ENCODE measurements at places on chromosomes 5 and 9. TPM values are rescaled to one million over a fixed set of nuclear protein-coding genes. Genes with fewer than 3 reads are reported as not detected.

TPRN gene
- 17.1 TPM for total RNA-seq

GRCh38 chr5:177412603-177413233 is 3.4 kb upstream of the F12 start:
- no peaks in the 10 kb centered on the region for H3K36me3 ChIP-seq
- H3K27ac ChIP-seq: no peak overlapping the region
- H3K4me3 ChIP-seq: no peak overlapping the region
- H3K27me3 ChIP-seq: no peaks in the 10 kb centered on the region

DNA sequence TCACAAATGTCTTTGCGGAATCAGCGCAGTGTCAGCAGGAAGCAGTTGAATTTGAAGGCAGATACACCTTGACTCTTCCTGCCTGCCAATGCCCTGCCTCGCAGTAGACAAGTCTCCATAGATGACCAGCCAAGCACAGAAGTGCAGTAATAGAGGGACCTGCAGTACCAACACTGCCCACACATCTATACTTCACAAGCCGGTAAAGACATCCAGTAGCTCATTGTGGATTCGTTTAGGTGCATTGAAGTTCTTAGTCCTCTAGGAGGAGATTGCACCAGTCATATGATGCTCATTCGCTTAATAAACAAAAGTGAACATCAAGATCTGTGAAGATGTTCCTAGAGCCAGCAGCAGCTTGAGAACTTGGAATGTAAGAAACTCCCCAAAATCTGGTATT is 7.1 kb upstream of the IFNA2 start:
- no peak overlapping the region for H3K27ac ChIP-seq
- no peaks in the 10 kb centered on the region for H3K36me3 ChIP-seq
- no peaks in the 10 kb centered on the region for H3K4me1 ChIP-seq
- DNase-seq: no peak

GRCh38 chr5:139443831-139444453 is 4.6 kb upstream of the DNAJC18 start:
- H3K4me3 ChIP-seq: no peak overlapping the region
- no peaks in the 10 kb centered on the region for H3K36me3 ChIP-seq
- no peaks in the 10 kb centered on the region for H3K4me1 ChIP-seq
- H3K27me3 ChIP-seq: no peaks in the 10 kb centered on the region
- no peak overlapping the region for H3K27ac ChIP-seq

GRCh38 chr5:178145965-178146820 is 7.5 kb downstream of the NHP2 start:
- no peak overlapping the region for H3K4me3 ChIP-seq
- no peaks in the 10 kb centered on the region for H3K36me3 ChIP-seq
- H3K4me1 ChIP-seq: no peaks in the 10 kb centered on the region
- no peak overlapping the region for H3K27ac ChIP-seq
- peak; percentile 41 for DNase-seq
- H3K27me3 ChIP-seq: no peaks in the 10 kb centered on the region

DNA sequence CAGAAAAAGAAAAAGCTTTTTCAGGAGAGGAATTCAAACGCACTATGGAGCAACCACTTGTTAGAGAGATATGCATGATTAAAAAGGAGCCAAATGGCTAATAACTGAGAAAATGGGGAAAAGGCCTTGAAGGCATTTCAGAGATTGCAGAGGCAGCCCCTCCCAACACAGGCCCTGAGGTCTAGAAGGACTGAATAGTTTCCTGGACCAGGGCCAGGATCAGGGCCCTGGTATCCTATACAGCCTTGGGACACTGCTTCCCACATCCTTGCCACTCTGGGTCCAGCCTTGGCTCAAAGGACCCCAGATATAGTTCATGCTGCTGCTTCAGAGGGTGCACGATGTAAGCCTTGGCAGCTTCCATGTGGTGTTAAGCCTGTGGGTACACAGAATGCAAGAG is 20.7 kb upstream of the FEM1C start:
- H3K27me3 ChIP-seq: no peaks in the 10 kb centered on the region
- no peaks in the 10 kb centered on the region for H3K36me3 ChIP-seq
- H3K4me1 ChIP-seq: no peaks in the 10 kb centered on the region
- no peak for DNase-seq
- H3K27ac ChIP-seq: no peak overlapping the region

All from uterus (tissue), 4 donors.